ENCODE measurements at places on chromosomes 12 and 14. TPM values are rescaled to one million over a fixed set of nuclear protein-coding genes. Genes with fewer than 3 reads are reported as not detected.
A peak's percentile ranks its signal among the peaks of the same experiment; 100 is the strongest.

DNA sequence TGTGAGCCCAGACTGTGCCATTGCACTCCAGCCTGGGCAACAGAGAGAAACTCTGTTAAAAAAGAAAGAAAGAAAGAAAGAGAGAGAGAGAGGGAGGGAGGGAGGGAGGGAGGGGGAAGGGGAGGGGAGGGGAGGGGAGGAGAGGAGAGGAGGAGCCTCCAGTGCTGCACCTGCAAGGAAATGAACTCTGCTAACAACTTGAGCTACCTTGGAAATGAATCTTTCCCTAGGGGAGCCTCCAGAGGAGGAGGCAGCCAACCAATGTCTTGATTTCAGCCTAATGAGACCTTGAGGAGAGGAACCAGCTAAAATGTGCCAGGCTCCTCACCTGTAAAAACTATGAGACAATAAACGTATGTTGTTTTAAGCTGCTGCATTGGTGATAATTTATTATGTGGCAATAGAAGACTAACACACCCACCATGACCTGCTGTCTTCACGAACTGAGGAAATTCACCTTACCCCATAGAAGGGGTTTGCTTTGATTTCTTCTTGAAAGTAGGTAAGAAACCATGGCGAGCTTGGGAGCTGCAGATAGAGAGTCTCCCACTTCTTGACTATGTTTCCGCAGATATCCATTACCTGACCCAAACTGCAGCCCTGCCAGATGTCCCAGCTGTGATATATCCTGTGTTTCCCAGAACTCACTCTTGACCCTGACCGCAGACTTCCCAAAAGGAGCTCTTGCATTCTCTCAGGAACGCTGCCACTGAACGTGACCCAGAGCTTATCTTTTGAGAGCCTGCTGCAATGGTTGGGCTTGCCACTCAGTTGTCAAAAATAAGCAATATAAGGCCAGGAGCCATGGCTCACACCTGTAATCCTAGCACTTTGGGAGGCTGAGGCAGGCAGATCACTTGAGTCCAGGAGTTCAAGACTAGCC lies 31.5 kb upstream of the TMPO start:
- DNase-seq, result no peak

The SIX6 gene
- not detected for total RNA-seq

The FKBP4 gene
- total RNA-seq, result 79.1 TPM

- no peak for DNase-seq
These were observed 209.1 kb downstream of the PAX9 start for GRCh38 chr14:36870776-36871175.

- no peak for DNase-seq
These were observed 142.1 kb downstream of the ANO4 start for GRCh38 chr12:100936661-100937060.

The PAH gene
- not detected for total RNA-seq

- no peak for DNase-seq
These were observed 44.0 kb upstream of the AMIGO2 start for GRCh38 chr12:47123730-47124129.

The VIPAS39 gene
- 18.7 TPM for total RNA-seq

GRCh38 chr12:54653025-54653424 lies 4.9 kb upstream of the DCD start:
- no peak for DNase-seq

DNA sequence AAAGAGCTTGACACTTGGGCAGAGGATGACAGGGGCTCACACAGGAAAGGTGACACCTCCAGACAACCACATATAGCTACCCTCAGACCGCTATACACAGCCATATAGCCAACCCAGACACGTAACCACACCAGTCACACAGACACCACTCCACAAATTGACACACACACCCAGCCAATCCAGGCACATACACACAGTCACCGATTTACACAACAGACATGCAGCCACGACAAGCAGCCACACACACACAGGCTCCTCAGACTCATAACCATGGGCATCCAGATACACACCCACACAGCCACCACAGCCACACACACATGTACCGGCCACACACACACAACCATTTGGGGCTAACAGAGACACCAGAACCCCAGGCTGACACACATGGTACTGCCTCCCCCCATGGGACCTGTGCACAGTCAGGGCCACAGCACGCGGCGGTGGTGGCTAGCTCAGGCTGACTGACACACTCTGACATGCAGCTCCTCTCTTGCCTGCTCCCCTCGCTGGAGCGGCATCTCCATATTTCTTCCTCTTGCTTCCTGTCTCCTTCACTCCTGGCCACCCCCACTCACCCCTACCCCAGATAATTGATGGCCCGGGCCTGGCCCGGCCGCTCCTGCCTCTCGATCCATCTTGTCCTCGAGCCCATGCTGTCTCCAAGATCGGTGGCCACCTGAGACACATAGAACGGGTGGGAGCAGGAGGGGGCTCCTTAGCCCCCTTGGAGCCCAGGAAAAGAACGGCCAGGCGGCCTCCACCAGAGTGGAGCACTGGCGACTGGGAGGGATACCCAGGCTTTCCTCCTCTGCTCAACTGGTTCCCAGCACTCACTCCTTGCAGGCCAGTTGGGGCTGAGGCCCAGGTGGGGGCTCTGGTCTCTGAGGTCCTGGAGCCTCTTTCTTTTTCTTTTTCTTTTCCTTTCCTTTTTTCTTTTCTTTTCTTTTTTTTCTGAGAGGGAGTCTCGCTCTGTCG lies 6.0 kb upstream of the SHMT2 start:
- DNase-seq, result no peak

The TBX3 gene
- total RNA-seq, result 6.6 TPM

GRCh38 chr14:29911810-29912209 lies 15.8 kb downstream of the PRKD1 start:
- no peak for DNase-seq

DNA sequence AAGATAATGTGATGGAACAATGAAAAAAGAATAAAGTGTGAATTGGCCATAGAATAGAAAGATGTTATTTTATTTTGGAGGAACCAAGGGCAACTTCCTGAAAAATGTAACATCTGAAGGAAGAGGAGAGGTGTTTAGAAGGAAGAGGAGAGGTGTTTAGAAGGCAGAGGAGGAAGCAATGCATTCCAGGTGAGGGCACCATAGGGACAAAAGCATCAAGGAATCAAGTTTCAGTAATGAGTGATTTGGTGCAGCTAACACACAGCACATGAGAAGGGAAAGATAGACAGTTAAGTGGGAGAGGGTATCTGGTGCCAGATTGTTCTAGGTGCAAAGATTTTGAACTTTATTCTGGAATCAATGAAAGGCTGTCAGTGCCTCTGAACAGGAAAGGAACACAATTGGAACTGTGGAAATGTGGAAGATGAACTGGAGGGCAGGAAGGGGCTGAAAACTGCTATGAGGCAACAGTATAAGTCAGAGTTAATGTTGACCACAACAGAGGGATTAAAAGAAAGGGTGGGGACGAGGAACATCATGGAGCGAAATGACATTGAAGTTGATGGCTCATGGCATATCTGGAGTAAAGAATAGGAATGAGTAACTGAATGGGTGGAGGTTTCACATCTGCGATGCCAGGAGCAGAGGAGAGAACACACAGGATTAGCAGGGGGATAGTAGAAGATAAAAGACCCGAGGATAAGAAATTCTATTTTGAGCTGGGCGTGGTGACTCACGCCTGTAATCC lies 326.6 kb downstream of the LRIG3 start:
- no peak for DNase-seq

DNA sequence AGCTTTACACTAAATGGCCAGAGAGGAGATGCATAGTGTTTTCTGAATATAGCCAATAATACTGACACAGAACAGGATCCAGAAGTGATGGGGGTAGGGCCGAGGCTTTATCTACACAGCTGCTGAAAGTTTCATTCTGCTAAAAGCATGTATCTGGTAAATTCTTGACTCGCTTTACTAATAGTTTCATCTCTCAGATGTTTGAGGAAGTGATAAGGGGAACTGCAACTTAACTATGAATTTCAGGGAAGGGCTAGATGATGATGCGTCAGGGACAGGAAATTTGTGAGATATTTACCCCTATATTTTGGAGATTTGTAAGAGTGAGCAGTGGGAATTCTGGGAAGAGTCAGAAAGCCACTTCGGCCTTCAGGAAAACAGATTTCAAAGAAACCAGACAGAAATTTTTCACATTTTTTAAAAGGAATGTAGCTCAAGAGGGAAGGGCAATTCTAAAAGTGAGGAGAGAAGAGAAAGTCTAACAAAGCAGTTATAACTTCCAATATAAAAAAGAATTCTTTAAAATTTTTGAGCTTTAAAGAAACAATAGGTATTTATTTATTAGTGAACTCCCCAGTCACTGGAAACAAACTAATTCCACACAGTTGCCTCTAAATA lies 243.1 kb downstream of the BCAT1 start:
- no peak for DNase-seq

GRCh38 chr12:7555752-7556151 lies 52.2 kb upstream of the CD163 start:
- peak; percentile 67 for DNase-seq

The PIANP gene
- not detected for total RNA-seq

The KRT2 gene
- not detected for total RNA-seq

- peak; percentile 55 for DNase-seq
These were observed 134.3 kb downstream of the MED13L start for GRCh38 chr12:116142936-116143898.

The RDH12 gene
- total RNA-seq, result not detected

The C3AR1 gene
- not detected for total RNA-seq

The KRT85 gene
- not detected for total RNA-seq

The FOXG1 gene
- not detected for total RNA-seq

- DNase-seq, result peak; percentile 67
These were observed 15.3 kb downstream of the TAOK3 start for GRCh38 chr12:118357257-118358007.

GRCh38 chr14:97395068-97395467 lies 597.9 kb downstream of the VRK1 start:
- no peak for DNase-seq

- no peak for DNase-seq
These were observed 26.7 kb upstream of the LRTM2 start for GRCh38 chr12:1793426-1794210.

The FAM186B gene
- 0.30 TPM for total RNA-seq

DNA sequence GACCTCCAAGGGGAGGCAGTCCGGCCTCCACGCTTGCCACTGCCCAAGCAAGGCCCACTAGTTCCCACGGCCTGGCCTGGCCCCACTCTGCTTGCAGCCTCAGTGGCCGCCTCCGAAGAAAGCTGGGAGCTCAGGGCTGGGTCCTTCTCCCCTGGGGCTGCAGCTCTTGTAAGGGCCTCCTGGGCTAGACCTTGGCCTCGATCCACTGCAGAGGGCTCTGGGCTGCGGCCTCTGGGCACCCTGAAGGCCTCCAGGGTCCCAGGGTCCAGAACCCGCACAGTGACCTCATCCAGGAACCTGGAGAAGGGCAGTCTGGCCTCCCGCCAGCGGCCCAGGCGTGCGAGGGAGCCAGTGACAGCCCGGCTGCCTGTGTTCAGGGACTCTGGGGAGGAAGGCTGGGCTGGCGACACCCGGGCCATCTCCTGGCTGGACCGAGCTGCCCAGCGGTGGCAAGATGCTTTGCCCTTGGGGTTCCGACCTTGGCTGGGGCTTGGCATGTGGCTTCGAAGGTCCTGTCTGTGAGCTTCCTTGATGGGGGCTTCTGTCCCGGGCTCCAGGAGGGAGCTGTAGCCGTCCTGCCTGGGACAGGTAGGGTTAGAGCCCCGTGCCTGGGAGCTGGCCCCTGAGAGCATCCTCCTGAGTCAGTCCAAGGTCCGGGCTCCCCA lies 9.8 kb downstream of the BEGAIN start:
- no peak for DNase-seq

- DNase-seq, result no peak
These were observed 6.6 kb downstream of the NDRG2 start for GRCh38 chr14:21018286-21018685.

The SPSB2 gene
- 9.2 TPM for total RNA-seq

The CMKLR1 gene
- total RNA-seq, result 0.12 TPM

The SYT1 gene
- total RNA-seq, result 10.4 TPM

GRCh38 chr12:133105620-133106019 lies 24.5 kb downstream of the ZNF891 start:
- no peak for DNase-seq

- DNase-seq, result peak; percentile 29
These were observed 85.3 kb upstream of the KCNA1 start for GRCh38 chr12:4824380-4824779.

DNA sequence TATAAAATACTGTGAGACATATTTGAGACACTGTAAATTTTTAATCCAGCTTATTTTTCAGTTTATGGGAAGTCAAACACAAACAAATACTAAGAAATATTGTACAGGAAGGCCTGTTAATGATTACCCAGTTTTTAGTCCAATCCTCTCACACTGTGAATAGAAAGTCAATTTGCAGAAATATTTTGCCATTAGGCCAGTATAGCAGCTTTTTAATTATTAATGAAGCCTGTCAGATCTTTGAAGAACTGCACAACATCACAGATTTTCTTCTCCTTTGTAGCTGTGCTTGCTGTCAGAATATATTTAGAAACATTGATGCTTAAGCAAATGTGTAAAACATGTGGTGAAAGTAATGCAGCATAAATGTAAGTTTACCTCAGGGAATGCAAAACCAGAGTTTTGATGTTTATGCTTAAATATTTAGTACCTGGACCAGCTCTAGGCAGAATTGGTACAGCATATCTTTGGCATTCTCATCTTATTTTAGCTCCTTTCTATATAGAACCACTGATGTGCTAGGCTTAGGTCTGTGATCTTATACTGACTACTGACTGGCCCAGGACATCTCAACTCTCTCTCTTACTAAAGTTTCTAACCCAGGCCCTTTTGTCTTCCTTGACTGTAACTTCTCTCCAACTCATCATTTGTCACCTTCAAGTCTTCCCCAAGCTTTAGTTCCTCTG lies 230.8 kb upstream of the NAV3 start:
- DNase-seq, result no peak

DNA sequence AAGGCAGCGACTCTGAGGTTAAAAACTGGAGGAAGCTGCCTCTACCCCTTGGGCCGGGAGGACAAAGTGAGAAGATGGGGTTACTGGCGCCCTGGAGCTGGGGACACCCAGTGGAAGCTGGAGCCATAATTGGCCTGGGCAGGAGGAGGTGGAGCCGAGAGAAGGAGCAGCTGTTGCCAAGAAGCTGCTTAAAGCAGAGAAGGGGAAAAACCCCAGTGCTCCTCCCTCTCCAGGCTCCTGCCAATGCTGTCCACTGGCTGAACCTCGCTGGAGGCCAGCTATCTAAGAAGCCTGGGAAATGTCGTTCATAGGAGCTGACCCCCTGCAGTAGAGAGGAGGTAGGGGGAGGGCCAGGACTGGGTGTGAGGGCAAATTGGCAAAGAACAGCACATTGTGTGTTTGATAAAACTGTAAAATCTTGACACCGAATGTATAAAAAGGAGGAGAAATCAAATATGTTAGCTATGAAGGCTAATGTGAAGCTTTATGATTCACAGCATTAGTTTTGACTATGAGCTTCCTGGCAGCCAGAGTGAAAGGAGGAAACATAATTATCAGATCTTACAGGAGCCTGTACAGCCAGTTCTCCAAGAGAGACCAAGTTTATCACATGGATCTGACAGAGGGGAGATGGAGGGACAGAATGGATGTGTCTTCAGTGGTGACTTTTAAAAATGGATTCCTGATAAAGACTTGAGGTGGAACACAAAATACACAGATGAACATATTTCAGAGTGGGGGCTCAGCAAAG lies 9.5 kb downstream of the HHIPL1 start:
- DNase-seq, result peak; percentile 70

The TMEM30B gene
- 0.22 TPM for total RNA-seq

GRCh38 chr14:73662487-73662943 lies 17.7 kb downstream of the DNAL1 start:
- DNase-seq, result peak; percentile 93
